RCC 7860 (cell line): ENCODE measurements at places on chromosomes 5 and 9.

- DNase-seq = peak; percentile 94
These were observed 46.8 kb downstream of the NIPSNAP3B start for GRCh38 chr9:104810421-104811339.

DNA sequence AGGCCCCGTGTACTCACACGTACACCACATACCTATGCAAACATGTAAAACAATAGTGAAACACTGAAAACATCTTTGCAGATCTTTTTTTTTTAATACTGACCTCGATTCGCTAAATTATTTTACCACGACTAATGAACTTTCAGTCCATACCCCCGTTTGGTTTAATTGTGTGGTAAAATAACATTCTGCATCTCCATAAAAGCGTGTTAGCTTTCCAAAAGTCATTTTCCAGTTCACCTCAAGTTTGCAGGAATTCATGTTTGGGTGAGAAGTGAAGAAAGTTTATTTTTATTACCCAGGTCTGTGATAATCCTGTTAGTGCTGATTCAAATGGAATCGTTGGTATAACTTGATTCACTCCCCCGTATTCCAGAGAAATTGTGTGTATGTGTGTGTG lies 652 bp downstream of the ARSK start:
- DNase-seq = no peak

DNA sequence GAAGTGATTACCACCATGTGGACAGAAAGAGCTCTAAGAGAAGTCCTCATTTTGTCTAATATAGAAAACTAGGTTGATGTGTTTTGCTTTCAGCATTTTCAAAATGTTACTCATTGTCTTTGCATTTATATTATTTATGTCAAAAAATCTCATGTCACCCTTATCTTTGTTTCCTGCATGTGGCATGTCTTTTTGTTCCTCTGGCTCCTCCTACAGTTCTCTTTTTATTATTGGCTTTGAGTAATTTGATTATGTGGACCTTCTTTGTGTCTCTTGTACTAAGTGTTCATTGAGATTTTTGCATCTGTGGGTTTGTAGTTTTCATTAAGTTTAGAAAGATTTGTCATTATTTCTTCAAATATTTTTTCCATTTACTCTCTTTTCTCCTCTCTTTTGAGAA lies 58.8 kb downstream of the GNG10 start:
- DNase-seq = no peak

DNA sequence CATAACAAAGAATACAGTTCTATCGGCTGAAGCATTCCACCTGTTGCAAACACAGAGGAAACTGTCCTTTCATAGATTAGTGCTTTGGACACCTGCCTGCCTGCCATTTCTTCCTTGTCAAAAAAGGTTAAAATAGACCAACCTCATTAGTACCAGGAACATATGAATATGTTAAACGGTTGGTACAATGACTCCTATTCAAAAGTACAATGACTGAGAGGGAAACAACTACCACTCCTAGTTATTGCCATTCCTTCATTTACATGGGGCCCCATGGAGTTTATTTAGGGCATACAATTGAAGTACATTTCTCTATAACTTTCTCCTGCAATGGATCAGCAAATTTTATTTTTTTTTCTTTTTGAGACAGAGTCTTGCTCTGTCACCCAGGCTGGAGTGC lies 77.4 kb upstream of the PIP5K1B start:
- DNase-seq = no peak

DNA sequence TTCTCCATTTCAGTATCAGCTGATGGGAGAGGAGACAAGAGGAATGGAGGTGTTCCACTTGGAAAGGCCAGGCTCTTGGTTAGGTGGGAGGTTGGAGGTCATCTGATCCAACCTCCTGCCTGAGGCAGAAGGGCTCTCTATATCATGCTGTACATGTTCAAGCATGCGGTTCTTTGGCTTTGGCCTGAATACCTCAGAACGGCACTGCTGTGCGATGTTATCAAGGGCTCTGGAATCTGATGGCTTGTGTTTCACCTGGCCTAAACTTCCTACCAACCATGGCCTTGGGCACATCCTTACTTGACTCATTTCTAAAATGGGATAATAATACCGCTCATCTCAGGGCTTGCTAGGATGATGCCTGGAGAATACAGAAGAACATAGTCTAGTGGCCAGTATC lies 90.1 kb upstream of the FAM169A start:
- DNase-seq = no peak
